ENCODE measurements at places on chromosomes 12 and 14.

GRCh38 chr12:72135021-72135301 is 137.2 kb upstream of the TRHDE start:
- no peak for DNase-seq

GRCh38 chr12:84159260-84159659 is 753.3 kb downstream of the SLC6A15 start:
- DNase-seq = no peak

- no peak for DNase-seq
Measured at GRCh38 chr12:91493308-91493707, 310.7 kb upstream of the DCN start.

- DNase-seq = no peak
Measured at GRCh38 chr14:76012354-76012753, 26.8 kb downstream of the IFT43 start.

- DNase-seq = no peak
Measured at GRCh38 chr12:7731486-7731885, 15.7 kb downstream of the CLEC4C start.

DNA sequence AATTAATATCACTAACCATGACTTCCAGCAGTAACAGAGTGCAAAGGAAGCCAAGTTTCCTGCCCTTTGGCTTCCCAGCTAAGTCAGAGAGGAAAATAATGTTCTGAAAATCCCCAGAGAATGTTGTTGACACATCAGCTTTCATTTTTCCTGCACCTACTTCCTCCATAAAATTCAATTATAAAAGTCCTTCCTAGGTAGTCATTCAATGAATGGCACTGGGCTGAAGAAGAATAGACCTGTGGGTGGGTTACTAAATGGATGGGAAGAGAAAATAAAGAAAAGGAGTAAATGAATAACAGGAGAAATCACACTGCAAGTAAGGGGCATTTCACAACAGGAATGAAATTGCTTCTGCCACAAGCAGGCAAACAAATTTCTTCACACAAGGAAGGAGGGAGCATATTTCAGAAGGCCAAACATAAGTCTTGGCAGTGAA is 73.2 kb upstream of the MDM1 start:
- DNase-seq = no peak

DNA sequence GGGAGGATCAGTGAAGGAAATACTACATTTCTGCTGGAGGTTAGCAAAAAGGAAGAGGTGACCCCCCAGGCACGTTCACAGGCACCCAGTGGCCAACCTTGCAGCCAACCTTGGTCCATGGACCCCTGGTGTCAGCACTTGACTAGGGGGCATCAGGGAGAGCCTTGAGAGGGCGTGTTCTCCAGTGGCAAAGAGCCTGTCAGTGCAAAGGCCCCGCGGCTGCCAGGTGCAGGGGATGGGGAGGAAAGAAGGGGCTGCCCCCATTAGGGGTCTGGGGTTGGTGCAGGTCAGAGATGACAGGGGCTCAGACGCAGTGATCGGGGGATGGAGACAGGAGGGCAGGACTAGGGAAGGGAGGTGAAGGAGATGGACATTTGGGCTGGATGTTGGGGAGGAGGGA is 22.7 kb upstream of the ULK1 start:
- no peak for DNase-seq

- no peak for DNase-seq
Measured at GRCh38 chr12:54373649-54374561, 9.6 kb upstream of the GPR84 start.

- no peak for DNase-seq
Measured at GRCh38 chr12:125247477-125247876, 182.2 kb downstream of the AACS start.

DNA sequence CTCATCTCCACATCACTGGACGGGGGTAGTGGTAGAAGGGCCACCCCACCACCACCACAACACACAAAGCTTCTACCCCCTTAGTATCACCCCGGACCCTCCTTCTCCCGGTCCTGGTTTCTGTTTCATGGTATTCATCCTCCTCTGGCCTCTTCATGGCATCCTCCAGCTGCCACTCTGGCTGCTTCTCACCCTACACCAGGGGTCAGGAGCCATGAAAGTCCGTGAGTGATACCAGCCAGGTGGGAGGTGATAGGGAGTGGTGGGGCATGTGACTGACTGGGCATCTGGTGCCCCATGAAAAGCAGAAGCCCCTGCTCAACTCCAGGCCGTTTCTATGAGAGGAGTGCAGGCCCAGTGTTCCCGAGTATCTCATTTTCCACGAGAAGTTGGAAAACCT is 151.4 kb upstream of the HIF1A start:
- DNase-seq = no peak

DNA sequence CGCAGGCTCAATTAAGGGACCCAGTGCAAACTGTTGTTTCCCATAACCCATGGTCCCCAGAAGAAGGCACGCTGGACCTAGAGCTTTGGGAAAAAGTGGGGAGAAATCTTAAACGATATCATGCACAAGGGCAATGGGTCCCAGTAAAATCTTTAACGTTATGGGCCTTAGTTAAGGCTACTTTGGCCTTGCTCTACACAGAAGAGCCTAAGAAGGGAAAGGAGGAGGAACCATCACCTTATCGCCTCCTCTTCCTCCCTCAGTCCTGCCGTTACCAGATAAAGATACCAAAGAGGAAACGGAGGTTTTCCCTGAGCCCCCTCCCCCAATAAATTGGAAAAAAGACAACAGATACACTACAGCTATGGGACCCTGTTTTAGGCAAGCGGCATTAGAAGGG is 116.9 kb downstream of the PPHLN1 start:
- DNase-seq = no peak

GRCh38 chr12:130185455-130186391 is 23.5 kb downstream of the FZD10 start:
- DNase-seq = no peak

DNA sequence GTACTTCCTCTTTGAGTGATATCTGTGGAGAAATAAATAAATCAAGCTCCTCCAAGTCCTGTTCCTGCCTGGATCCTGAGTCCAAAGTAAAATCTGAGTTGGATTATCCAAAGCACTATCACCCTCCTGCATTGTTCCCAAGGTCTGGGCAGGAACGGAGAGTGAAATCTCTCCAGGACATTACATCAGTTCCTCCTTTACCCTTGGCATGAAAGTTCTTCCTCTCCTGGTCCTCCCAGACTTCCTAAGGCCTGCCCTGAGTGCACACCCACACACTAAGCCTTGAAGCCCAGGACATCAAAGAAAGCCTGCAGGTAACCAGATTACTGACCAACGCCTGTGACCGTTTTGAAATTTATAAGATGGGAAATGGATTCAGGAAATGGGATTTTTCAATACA is 206.8 kb upstream of the BCL2L14 start:
- no peak for DNase-seq

DNA sequence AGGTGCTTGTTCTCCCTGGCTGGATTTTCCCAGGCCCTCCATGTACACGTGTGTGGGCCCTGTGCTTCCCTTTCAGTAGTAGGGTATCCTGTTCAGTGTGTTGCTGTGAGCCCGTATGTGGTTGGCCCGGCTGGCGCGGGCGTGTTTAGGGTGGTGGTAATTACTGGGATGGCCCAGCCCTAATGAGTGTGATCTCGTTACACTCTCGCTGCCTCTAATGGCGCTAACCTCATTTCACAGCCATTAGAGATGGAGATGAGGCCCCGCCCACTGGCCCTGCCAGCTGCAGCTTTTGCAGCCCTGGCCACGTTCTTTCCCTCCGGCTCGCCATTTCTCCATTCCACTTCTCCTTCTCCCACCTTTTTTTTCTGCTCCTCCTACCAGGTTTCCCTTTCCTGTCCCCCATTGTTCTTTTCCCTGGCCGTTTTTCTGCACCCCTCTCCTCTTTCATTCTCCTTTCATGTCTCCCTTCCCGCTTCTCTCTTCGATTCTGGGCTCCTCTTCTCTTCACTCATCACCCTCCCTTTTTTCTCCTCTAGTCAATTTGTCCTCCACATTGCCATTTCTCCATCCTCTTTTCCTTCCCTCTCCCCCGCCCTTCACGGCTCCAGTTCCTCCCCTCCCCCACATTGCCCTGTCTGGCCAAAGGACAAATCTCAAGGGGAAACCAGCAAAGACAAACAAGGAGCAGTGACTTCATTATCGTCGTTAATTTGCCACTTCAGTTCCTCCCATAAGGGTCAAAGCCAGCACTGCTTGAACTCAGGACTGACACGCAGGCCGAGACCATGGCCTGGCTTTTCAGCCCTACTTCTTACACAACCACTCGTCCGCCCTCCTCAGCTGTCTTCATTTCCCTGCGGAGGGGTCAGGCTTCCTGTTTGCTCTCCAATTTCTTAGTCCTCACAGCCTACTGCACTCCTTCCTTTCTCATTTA is 6.8 kb downstream of the ZFHX2 start:
- DNase-seq = no peak

DNA sequence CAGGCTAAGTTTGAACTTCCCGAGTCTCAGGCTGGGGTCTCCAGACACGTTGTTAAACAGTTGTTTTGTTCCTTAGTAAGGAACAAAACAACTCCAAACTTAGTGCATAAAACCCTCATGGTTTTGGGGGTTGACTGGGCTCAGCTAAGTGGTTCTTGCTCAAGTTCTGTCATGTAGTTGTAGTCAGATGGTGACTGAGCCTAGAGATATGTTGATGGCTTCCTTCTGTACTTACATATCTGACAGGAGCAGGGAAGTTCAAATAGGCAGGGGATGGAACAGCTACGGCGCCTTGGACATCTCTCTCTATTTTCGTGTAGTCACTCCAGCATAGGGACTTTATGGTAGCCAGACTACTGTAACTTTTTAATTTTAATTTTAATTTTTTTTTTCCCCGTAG is 45.7 kb downstream of the SPATS2 start:
- no peak for DNase-seq

- no peak for DNase-seq
Measured at GRCh38 chr12:47228802-47229201, 149.0 kb upstream of the AMIGO2 start.

DNA sequence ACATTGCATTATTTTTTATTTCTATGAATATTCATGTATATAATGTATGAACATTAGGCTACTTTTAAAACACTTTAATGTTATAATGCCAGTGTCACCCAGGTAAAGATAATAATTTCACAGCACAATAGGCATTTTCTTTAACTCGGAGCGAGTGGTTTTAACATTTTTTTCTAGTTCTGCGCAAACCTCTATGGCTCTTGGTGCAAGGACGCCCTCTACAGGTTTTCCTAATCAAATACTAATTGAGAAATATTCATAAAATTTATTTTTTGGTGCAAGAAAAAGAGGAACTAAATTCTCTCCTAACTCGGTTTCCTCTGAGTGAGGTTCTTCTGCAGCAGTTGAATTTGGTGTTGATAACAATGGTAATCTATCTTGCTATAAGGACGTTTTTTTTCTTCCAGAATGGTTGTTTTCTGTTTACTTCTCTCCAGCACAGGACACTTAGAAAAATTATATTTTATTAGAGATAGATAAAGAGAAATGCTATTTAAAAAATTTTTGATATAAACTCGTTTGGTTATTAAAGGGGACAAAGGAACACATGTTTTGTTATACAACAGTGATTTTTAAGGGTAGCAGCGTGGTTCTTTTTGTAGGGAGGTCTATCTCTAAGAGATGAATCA is 2.4 kb upstream of the WIF1 start:
- DNase-seq = no peak

DNA sequence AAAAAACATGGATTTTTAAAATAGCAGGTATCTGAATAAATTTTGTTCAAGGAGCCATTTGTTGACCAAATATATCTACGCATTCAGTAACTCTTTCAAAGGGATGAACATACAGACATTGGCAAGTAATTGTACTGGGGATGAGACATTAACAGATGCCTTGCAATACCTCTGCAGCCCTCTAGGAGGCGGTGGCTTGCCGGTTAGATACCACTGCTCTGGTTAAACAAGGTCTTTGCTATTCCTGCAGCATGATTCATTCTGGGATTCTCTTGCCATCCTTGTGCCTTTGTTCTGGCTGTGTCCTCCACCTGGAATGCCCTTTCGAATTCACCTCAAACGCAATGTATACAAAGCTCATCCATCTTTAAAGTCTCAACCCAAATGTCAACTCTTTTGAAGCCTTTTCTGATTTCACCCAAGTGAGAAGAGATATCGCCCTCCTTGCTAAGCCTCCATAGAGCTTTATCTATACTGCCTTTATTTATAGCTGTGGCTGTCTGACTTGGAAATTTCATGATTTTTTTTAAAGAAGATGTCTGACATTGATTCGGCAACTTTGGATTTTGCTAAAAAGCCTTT is 131.0 kb upstream of the SRRM4 start:
- DNase-seq = no peak

DNA sequence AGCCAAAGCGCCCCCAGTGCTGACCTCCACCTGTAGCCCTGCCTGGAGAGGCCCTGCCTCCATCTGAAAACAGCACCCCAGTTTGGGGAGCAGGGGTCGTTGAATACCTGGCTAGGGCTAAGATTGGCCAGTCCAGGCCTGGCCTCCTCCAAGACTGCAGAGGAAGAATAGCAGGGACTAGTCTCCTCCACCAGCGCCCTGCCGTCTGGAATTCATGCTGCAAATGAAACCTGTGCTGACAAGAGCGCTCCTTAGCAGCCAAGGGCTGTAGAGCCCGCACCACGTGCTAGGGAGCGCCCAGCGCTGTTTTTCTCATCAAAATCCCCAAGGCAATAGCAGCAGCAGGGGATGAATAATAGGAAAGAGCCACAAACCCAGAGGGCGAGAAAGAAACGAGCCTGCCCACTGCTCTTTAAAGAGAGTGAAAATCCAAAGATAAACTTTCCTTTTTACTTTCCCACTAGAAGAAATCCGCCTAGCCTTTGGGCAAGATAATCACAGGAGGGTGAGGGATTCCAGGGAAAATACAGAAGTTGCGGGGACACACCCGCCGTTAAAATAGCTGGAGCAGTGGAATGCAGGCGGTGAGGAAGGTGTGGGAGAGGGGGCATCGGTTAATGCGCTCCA is 3.3 kb downstream of the COL2A1 start:
- no peak for DNase-seq

GRCh38 chr12:70849265-70849960 is 71.1 kb downstream of the PTPRR start:
- no peak for DNase-seq

GRCh38 chr12:3972576-3972975 is 99.4 kb upstream of the PARP11 start:
- DNase-seq = no peak

DNA sequence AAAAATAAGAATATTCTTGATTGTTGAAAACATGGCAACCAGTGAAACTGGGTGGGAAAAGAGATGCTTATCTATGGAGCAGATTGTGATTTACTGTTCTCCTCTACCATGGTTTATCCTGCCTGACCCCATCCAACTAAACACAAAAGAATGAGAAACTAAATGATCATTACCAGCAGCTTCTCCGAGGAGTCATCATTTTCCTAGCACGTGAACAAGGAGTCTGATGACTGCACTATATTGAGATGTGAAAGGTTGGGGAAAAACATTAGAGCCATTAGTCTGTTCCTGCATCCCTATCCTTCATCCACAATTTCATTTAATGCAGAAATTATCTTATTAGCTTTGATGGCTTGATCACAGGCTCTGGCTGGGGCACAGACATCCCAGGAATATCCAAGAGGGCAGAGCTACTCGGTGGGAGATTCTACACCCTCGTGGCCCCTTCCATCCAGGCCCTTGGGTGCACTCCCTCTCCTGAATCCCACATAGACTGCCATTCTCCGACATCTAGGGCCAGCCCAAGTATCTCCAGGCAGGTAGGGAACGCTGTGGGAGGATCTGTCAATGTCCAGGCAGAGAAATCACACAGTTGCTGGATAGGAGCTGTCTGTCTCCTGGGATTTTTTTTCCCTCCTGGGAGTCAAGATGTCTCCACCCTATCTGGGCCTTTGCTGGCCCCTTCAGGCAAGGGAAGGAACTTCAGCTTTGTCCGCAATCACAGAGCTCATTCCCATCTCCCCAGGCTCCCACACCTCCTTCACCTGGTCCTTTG is 43.3 kb upstream of the DHRS4 start:
- DNase-seq = no peak

GRCh38 chr14:31926652-31927347 is 150.3 kb upstream of the ARHGAP5 start:
- DNase-seq = no peak

- DNase-seq = no peak
Measured at GRCh38 chr14:74948228-74949175, 6.9 kb downstream of the PGF start.

Measured in activated T-cell treated with anti-CD3 and anti-CD28 coated beads, Interleukin-2, amount 50 U/mL, for 1 hour (primary cell).